Thoracic aorta (tissue), 2 donors: ENCODE measurements at places on chromosomes 5 and 9. TPM values are rescaled to one million over a fixed set of nuclear protein-coding genes. Genes with fewer than 3 reads are reported as not detected.
A peak's percentile ranks its signal among the peaks of the same experiment; 100 is the strongest.

GRCh38 chr5:172528440-172528839, 74.1 kb upstream of the SH3PXD2B start:
- H3K4me1 ChIP-seq = peaks cover 2% of the 10 kb centered on the region
- DNase-seq = no peak
- H3K27ac ChIP-seq = no peak overlapping the region
- H3K36me3 ChIP-seq = no peaks in the 10 kb centered on the region
- no peak overlapping the region for H3K4me3 ChIP-seq
- no peaks in the 10 kb centered on the region for H3K27me3 ChIP-seq

GRCh38 chr5:10724781-10725507, 36.1 kb downstream of the DAP start:
- no peaks in the 10 kb centered on the region for H3K36me3 ChIP-seq
- peaks cover 42% of the 10 kb centered on the region for H3K4me1 ChIP-seq
- H3K27ac ChIP-seq = peak overlapping the region; percentile 83
- H3K4me3 ChIP-seq = peak overlapping the region; percentile 56

DNA sequence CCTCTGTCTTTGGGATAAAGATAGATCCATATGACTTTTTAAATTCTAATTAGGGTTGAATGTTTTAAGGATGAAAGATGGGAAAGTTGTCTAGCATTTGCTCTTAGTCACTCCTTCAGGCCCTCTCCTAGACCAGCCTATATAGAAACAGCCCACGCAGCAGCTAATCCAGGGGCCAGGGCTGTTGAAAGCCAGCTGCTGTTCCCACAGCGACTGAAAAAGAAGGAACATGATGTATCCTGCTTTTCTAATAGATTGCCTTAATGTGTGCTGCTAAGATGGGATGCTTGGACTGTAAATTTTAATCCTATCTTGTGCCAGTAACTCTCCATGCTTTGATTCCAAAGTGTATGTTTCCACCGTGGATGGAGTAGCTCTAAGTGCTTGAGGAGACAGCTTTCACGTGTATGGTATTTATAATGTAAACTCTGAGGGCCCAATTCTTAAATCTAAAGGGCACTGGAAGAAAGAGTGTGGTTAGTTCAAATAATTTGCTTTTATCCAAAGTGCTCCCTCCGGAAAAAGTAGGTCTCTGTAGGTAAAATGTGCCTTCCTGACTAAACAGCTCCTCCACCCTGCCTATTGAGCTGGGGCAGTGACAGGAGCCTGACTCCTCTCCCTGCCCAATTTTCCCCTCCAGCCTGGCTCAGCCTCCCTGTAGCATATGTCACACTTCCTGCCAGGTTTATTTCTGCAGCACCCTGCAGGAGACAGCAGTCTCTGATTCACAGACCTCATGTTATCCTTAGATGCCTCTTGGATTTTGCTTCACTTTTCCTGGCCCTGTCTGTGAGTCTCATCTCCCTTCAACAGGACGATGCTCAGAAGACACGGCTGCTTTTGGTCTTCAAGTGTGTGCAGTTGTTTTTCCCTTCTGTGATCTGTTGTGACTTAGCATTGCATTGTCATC, 33.2 kb downstream of the SLC36A1 start:
- DNase-seq = no peak
- no peaks in the 10 kb centered on the region for H3K4me1 ChIP-seq
- no peaks in the 10 kb centered on the region for H3K27me3 ChIP-seq
- H3K4me3 ChIP-seq = no peak overlapping the region
- peaks cover 17% of the 10 kb centered on the region for H3K36me3 ChIP-seq

- no peaks in the 10 kb centered on the region for H3K36me3 ChIP-seq
- peak within 1 kb of the TSS; percentile 96 for H3K27ac ChIP-seq
- peaks cover 7% of the 10 kb centered on the region for H3K4me1 ChIP-seq
- no peaks in the 10 kb centered on the region for H3K27me3 ChIP-seq
Measured at GRCh38 chr9:137222190-137223077, at the start of gene RNF208. TSS of gene RNF208 (minus strand) at chr9:137222240. CDS start at chr9:137221212, 1,028 bp downstream.

DNA sequence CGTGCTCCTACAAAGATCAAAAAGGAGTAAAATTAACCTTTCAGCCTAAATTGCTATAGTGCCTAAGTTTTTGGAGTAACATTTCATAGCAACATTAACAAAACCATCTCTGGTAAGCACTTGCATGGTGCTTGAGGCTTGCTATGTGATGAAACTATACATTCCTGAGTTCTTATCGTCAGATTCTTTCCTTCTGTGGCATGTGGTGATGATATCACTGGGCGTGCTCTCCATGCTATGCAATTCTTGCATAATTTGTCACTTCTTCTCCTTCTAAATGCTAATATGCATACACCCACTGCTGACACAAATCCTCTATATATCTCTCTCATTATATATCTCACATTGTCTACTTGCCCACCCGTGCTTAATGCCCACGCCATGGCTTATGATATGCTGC, 2019.9 kb downstream of the MAT2B start:
- H3K27me3 ChIP-seq = no peaks in the 10 kb centered on the region
- H3K4me1 ChIP-seq = no peaks in the 10 kb centered on the region
- H3K27ac ChIP-seq = no peak overlapping the region
- no peak for DNase-seq
- no peaks in the 10 kb centered on the region for H3K36me3 ChIP-seq

GRCh38 chr5:35060236-35060635, 12.5 kb upstream of the AGXT2 start:
- H3K4me1 ChIP-seq = no peaks in the 10 kb centered on the region
- H3K27me3 ChIP-seq = no peaks in the 10 kb centered on the region
- no peaks in the 10 kb centered on the region for H3K36me3 ChIP-seq
- DNase-seq = no peak

GRCh38 chr5:143987751-143988560, 176.0 kb downstream of the HMHB1 start:
- no peaks in the 10 kb centered on the region for H3K36me3 ChIP-seq
- no peak overlapping the region for H3K4me3 ChIP-seq
- H3K4me1 ChIP-seq = peaks cover 17% of the 10 kb centered on the region
- no peak overlapping the region for H3K27ac ChIP-seq
- DNase-seq = no peak
- no peaks in the 10 kb centered on the region for H3K27me3 ChIP-seq

GRCh38 chr5:27855491-27855890, 817.1 kb upstream of the CDH9 start:
- H3K4me3 ChIP-seq = no peak overlapping the region
- no peaks in the 10 kb centered on the region for H3K4me1 ChIP-seq
- H3K36me3 ChIP-seq = no peaks in the 10 kb centered on the region
- no peak overlapping the region for H3K27ac ChIP-seq
- no peaks in the 10 kb centered on the region for H3K27me3 ChIP-seq
- no peak for DNase-seq

GRCh38 chr5:37738057-37738691, 101.7 kb downstream of the GDNF start:
- no peaks in the 10 kb centered on the region for H3K36me3 ChIP-seq
- H3K27ac ChIP-seq = peak overlapping the region; percentile 5
- no peak for DNase-seq
- peaks cover 4% of the 10 kb centered on the region for H3K4me1 ChIP-seq

DNA sequence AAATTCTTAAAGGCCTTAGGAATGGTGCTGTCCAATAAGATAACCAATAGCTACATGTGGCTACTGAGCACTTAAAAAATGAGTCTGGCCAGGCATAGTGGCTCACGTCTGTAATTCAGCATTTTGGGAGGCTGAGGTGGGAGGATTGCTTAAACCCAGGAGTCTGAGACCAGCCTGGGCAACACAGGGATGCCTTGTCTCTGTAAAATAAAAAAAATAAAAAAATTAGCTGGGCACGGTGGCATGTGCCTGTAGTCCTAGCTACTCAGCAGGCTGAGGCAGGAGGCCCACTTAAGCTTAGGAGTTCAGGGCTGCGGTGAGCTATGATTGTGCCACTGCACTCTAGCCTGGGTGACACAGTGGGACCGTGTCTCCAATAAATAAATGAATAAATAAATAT, 1.3 kb upstream of the SLC22A5 start:
- peak overlapping the region; percentile 56 for H3K27ac ChIP-seq
- peaks cover 74% of the 10 kb centered on the region for H3K4me1 ChIP-seq
- no peak for DNase-seq
- H3K36me3 ChIP-seq = no peaks in the 10 kb centered on the region
- H3K27me3 ChIP-seq = no peaks in the 10 kb centered on the region

- H3K36me3 ChIP-seq = no peaks in the 10 kb centered on the region
- no peak overlapping the region for H3K27ac ChIP-seq
- no peaks in the 10 kb centered on the region for H3K27me3 ChIP-seq
- no peak for DNase-seq
- H3K4me3 ChIP-seq = no peak overlapping the region
Measured at GRCh38 chr5:82676661-82677060, 398.5 kb upstream of the RPS23 start.

GRCh38 chr9:130010151-130010988, 32.6 kb downstream of the FNBP1 start:
- H3K36me3 ChIP-seq = no peaks in the 10 kb centered on the region
- DNase-seq = no peak

DNA sequence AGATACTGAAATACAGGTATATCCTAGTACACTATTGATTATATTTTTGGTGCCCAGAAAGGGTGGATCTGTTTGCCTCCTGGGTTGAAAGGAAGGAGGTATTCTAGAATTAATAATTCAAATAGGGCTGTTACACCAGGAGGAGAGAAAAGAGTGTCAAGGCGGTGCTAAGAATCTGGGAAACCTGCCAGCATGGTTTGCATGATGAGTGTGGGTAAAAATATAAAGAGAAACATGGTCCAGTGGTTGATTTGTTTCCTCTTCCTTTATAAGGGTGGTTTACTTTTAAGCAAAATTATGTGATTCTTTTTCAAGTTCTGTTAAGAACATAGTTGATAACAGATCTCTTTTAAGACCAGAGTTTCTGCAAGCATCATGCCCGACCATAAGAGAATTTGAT, 69.4 kb upstream of the NFIB start:
- H3K27ac ChIP-seq = no peak overlapping the region
- H3K27me3 ChIP-seq = no peaks in the 10 kb centered on the region
- no peaks in the 10 kb centered on the region for H3K36me3 ChIP-seq
- no peak for DNase-seq

DNA sequence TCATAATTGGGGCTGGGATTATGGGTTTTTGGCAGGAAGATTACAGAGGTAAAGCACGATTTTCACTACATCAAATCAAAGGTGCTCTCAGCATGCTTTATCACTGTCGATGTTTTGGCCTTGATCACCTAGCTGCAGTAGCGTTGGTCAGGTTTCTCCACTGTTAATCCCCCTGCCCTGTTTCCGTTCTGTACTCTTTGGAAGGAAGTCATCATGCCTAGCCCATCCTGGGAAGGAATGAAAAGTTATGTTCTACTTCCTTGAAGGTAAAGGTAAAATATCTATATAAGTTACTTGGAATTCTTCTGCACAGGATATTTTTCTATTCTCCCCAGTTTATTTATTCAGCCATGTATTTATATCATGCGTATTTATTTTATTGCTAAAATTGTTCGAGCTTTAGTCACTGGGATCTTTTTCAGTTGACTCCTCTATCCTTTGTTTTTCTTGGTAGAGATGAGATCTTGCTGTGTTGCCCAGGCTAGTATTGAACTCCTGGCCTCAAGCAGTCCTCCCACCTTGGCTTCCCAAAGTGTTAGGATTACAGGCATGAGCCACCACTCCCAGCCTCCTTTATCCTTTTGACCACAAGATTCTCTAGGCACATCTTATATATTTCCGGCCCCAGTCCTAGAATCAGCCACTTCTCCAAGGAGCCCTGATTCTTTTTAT, 25.3 kb downstream of the FAF2 start:
- H3K4me1 ChIP-seq = peaks cover 8% of the 10 kb centered on the region
- H3K4me3 ChIP-seq = no peak overlapping the region
- DNase-seq = no peak
- H3K36me3 ChIP-seq = no peaks in the 10 kb centered on the region
- no peak overlapping the region for H3K27ac ChIP-seq

DNA sequence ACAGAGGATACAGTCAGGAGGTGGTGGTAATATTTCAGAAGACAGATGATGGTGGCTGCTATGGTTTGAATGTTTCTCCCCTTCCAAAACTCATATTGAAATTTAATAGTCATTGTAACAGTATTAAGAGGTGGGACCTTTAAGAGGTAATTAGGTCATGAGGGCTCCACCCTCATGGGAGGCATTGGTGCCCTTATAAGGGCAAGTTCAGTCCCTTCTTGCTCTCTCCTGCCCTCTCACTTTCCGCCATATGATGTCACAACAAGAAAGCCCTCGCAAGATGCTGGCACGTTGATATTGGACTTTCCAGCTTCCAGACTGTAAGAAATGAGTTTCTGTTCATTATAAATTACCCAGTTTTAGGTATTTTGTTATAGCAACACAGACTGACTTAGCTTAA, 274.9 kb downstream of the PDE4D start:
- peaks cover 22% of the 10 kb centered on the region for H3K4me1 ChIP-seq
- no peak for DNase-seq
- H3K36me3 ChIP-seq = no peaks in the 10 kb centered on the region
- H3K27ac ChIP-seq = no peak overlapping the region
- no peak overlapping the region for H3K4me3 ChIP-seq
- H3K27me3 ChIP-seq = no peaks in the 10 kb centered on the region

CCL27 gene
- not detected for total RNA-seq

OTP gene
- not detected for total RNA-seq

GDA gene
- not detected for total RNA-seq

MEGF10 gene
- 0.21 TPM for total RNA-seq
